Activated CD4-positive, alpha-beta T cell treated with anti-CD3 and anti-CD28 coated beads, Interleukin-2, amount 50 U/mL, for 24 hours (primary cell): ENCODE measurements at places on chromosomes 16 and 17.

DNA sequence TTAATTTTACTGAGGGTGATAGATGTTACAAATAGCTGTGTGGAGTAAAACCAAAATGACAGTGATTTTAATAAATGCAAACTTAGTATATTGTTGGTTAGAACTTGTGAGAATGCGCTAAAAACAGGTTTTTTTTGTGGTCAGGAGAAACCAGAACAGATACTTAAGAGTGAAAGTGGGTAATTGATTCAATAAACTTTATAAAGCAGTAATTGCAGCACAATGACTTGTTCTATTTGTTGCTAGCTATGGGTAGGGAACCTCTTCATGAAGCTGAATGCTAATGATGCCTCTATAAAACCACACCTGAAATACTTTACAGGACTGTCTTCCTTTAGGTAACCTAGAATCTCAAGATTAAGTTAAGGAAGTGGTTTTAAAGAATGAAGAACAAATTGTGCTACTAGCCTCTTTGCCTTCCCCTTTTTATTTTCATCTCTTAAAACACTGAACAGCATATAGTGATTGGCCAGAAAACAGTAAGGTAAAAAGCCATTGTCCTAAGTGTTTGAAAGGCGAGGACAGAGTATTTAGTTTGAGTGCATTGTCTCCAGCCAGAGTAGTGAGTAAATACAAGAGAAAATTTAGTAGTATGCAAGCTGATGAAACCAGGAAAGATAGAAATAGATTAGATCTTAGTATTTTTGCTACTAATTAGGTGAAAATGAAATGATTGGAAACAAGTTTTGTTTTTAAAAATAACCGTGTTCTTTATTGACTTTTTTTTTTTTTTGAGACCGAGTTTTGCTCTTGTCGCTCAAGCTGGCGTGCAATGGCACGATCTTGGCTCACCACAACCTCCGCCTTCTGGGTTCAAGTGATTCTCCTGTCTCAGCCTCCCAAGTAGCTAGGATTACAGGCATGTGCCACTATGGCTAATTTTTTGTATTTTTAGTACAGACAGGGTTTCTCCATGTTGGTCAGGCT, 6.0 kb downstream of the GGNBP2 start:
- DNase-seq, result no peak

- DNase-seq, result no peak
Measured at GRCh38 chr17:73642659-73643000, 1.6 kb downstream of the SDK2 start.

- DNase-seq, result no peak
Measured at GRCh38 chr16:72216767-72217166, 44.8 kb upstream of the PMFBP1 start.

- no peak for DNase-seq
Measured at GRCh38 chr17:77892031-77892430, 66.5 kb upstream of the TNRC6C start.

GRCh38 chr17:44170499-44171201, at the start of gene ASB16:
Gene ASB16 (plus strand): TSS chr17:44170704. CDS start chr17:44170790, 86 bp downstream.
- no peak for DNase-seq

- no peak for DNase-seq
Measured at GRCh38 chr16:85650844-85651628, 37.7 kb downstream of the GINS2 start.

DNA sequence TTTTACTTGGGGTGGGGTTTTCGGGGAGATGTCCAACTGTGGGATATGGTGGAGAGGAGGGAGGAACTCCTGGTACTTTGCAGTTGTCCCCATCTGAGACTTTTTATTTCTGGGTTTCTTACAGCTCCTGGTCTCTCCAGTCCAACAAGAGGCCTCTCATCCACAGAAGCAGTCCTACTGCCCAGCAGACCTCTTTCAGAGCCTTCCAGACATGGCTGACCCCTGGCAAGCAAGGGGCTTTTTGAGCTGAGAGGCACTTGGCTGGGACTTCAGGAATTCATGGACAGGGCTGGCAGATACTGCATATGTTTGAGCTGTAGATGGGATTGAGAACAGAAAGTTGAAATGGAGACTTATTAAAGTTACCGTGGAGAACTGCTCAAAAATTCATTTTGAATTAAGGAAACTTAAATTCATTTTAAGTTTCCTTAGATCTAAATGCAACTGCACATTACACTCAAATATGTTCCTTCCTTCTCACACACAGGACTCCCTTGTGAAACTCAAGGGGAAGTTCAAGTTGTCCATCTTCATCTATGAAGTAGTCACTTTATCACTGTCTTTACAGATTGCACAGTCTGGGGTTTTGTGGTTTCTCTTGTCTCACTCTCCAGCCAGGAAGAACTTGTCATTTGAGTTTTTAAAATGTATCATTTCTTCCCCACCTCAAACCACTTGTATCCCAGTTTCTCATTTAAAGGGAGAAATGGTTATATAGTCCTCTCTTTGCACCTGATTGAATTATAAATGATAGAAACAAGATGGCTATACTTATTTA, 1.1 kb downstream of the LASP1NB start:
- no peak for DNase-seq

- no peak for DNase-seq
Measured at GRCh38 chr17:15348021-15348420, 6.6 kb upstream of the TEKT3 start.
